ENCODE measurements at places on chromosomes 1 and 21.

DNA sequence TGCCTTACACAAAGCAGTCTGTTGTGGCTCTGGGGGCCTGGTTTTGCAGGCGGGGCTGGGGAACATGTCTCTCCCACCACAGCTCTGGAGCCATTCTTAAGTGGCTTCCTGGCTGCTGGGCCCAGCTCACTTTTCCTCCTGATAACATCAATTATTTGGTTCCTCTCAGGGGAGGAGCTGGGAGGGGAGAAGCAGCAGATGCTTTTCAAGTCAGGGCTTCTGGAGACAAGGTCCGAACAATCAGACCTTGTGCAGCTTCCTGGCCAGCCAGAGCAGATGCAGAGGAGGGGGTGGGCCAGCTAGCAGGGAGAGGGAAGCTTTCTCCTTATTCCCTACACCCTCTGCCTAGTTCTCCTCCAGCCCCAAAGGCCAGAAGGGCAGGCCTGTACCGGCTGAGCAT, 3.7 kb upstream of the PAQR6 start:
- no peak for DNase-seq

GRCh38 chr1:203089001-203089650, 3.3 kb upstream of the MYOG start:
- DNase-seq: peak; percentile 34

DNA sequence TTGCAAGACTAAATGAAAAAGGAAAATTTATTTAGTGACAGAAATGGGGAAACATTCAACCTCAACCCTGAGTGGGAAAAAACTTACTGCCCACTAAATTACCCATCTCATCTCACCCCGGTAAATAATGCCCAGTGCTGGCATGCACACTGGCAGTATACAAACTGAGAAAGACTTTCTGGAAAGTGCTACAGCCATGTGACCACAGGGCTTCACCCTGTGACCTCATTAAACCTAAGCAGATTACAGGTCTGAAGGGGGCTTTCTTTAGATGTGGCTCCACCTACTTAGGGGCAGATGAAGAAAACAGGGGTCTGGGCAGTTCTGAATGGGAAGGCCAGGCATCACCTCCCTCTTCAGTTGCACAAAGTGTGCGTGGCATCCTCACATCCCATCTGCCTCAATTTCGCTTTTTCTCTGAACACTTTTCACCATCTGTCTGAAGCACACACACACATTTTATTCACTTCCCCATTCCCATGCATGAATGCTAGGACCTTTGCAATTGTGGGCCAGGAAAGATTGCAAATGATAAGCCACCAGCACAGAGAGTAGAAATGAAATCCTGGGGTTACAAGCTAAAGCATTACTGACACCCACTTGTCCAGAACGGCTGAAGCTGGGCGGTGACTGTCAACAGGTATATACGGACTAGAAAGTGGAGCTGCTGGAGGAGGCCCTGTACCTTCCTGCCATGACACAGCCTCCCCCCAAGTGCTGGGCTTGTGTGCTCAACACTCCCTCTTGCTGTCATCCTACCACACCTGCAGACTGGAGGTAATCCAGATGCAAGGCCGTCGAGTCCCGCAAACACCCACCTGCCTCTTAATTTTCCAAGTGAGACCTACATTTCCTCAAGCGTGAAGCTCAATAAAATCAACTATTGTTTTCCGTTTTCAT, 2.7 kb downstream of the NADK start:
- no peak for DNase-seq

- DNase-seq: no peak
Observed at GRCh38 chr1:155062151-155062686, 1.3 kb upstream of the EFNA4 start.

- DNase-seq: no peak
Observed at GRCh38 chr1:151455231-151455630, 4.1 kb downstream of the POGZ start.

- no peak for DNase-seq
Observed at GRCh38 chr1:165717918-165718515, 19.7 kb upstream of the ALDH9A1 start.

DNA sequence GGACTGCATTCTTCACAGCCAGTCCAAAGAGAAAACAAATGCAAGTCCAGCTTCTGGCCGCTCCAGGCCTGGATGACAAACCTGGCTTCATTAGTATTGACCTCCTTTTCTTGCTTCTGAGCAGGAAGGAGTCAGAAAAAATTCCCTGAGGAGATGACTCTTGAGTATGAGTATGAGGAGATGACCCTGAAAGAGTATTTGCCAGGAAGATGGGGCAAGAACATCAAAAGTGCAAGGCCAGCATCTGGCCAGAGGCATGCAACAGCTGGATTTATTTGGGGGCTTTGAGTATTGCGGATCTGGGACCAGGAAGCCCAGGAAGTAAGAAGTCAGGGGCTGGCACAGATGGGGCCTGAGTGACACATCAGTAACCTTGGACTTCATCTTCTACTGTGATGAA, 113.9 kb downstream of the GLIS1 start:
- DNase-seq: peak; percentile 93

- no peak for DNase-seq
Observed at GRCh38 chr21:43820466-43820865, 31.1 kb downstream of the RRP1 start.

GRCh38 chr1:157110003-157110402, 10.4 kb upstream of the ETV3L start:
- DNase-seq: no peak

- no peak for DNase-seq
Observed at GRCh38 chr21:14583629-14584255, 37.6 kb upstream of the SAMSN1 start.

DNA sequence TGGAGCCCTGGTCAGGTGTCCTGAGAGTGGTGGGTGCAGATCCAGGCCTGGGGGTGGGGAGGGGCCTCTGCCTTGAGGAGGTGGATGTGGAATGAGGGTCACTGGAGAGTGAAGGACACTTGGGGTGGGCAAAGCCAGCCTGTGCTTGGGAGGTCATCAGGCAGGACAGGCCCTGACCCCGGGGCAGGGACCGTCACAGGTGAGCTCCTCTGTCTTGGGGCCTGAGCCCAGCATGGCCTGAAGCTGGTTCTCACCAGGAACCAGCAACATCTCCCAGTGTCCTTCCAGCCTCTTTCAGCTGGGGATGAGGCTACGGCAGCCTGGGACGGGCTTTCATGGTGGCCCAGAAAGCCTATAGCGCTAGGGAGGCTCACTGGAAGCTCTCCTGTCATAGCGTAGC, 831 bp upstream of the KRTAP10-2 start:
- peak; percentile 64 for DNase-seq

DNA sequence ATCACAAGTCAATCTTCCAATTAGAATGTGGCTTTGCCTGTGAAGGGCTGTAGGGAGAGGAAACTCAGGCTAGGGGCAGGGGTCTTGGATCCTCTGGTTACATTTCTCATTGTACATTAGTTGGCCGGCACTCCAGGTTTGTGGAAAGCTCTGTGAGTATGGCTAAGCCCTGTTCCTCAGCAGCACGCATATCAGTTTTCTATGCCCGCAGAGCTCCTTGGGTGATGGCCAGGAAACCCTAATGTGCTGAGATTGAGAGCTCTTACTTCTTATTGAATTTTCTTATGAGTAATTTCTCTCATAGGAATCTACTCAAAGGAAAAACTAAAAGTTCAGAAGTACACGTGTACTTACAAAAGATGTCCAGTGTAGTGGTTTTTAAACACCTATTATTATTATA, 30.7 kb upstream of the STMN1 start:
- DNase-seq: no peak

DNA sequence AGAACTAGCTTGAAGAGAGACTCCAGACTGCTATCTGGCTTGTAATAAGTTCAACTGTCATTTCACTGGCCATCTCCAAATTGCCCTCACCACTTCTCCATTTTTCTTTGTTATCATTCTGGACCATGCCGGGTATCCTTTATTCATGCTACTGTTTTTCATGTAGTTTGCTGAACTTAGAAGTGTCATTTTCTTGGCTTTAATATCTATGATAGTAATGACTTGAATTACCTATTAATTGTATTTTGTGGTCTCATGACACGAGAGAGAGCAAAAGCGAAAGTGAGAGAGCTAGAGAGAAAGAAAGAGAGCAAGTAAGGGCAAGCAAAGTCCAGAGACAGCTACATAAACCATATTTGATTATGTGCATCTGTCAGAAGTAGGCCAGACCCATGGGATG, 184.9 kb upstream of the ATP1B1 start:
- no peak for DNase-seq

DNA sequence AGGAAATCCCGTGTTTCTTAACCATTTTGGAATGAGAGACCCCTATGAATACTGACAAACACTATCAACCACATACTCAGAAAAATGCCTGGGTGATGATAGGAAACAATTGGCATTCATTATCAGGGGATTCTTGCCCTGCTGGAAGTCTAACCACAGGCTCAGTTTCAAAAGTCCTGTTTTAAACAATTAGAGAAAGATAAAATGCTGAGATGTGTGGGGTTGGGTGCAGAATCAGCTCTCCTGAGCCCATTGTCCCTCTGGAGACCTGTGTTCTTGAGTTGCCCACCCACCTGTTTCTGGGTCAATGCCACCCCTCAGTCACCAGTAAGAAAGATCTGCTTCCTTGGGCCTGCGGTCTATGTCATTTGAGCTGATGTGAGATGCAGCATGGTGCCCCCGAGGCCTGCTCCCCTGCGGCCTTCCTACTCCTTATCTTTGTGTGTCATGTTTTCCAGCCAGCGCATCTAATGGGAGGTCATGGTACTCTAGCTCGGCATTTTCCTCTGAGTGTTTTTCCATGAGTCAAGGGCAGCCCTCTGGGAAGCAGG, 130.3 kb upstream of the PLXNA2 start:
- no peak for DNase-seq

DNA sequence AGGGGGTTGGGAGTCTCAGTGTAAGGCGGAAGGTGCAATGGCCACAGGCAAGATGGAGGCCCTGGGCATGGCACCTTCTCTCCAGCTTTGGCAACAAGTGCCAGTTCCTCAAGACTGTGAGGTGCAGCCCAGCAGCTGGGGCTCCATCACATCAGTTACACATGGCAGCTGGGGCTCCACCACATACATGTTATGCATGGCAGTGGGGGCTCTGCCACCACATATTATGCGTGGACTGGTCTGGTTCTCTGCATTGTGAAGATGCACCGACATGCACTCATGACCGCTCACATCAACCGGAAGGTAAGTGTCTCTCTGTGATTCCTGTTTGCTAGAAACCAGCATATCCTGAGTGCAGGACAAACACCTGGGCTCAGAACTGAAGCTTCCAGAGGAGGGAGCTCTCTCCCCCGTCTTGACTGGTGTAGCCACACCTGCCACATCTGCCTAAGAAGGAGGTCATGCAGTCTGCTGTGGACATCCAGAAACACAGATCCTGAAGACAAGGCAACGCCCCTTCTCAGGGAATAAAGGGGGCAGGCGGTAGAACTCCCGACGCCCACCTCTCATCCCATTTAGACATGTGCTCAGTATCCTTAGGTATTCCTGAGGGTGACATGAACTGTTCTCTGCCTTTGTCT, 104.1 kb upstream of the TMPRSS2 start:
- no peak for DNase-seq

DNA sequence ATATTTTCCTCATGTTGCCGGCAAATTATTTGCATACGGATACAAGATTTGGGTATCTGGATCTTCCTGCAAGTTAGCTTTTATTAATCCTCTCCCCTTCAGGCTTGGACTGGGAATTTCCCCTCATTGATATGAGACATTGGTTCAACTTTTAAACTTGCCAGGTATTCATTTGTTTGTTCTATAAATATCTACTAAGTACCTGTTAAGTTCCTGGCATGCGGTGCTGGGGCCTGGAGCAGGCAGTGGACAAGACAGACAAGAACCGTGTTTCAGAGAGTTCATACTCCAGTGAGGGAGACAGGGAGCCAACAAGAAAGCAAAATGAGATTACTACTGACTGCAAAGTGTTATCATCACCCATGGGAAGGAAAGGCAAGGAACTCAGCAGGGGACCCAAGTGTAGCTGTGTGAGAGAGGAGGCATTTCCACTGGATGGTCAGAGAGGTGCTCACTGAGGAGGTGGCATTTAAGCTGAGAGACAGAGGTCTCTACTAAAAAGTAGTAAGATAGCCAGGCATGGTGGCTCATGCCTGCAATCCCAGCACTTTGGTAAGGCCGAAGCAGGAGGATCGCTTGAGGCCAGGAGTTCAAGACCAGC, 39.1 kb upstream of the FHAD1 start:
- DNase-seq: no peak

DNA sequence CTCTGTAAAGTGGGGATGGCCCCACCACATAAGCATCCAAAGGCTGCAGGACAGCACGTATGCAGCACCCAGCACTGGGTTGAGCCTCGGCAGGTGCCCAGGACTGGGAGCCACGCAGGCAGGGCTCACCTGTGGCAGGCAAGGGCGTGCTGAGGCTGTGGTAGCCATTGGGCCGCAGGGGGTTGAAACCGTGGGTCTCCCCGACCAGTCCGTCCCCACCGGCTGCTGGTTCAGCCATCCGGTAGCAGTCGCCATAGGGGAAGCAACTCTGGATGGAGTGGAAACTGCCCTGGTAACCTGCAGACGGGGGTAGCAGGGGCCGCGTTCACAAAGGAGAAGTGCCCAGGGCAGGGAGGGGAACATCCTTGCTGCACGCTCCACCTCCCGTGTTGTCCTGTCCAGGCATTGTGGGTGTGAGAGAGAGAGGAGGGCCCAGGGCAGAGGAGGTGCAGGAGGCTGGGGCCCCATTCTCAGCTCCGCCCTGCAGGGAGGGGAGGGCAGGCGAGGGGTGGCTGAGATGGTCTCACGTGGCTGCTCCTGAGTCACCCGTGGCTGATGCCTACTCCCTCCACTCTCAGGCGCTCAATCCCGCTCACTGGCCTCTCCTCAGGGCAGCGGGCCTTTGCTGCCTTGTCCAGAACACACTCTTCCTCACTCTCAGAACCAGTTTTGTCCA, 49.9 kb downstream of the DMRTB1 start:
- no peak for DNase-seq

- no peak for DNase-seq
Observed at GRCh38 chr1:18299441-18300338, 181.0 kb upstream of the KLHDC7A start.

DNA sequence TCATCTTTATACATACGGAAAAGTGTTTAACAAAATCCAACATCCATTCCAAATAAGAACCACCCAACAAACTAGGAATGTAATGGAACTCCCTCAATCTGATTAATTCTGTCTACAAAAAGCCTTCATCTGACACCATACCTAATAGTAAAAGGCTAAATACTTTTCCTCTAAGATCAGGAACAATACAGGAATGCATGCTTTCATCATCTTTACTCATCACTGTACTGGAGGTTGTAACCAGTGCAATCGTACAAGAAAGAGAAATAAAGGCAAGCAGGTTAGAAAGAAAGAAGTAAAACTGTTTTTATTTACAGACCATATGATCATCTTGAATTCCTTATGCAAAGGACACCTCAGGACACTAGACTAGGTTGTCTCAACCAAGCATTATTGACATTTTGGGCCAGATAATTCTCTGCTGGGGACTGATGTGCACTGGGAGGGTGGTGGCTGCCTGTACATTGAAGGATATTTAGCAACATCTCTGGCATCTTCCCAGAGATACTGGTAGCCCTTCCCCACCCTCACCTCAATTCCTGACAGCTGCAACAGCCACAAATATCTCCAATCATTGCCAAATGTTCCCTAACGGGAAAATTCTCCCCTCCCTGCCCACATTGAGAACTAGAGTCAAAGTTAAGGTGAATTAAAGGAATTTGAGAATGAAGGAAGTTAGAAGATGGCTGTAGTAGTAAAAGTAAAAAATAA, 30.6 kb upstream of the INSL5 start:
- no peak for DNase-seq

All from vagina (tissue), 2 donors.